ENCODE measurements at places on chromosomes 13 and 19. TPM values are rescaled to one million over a fixed set of nuclear protein-coding genes. Genes with fewer than 3 reads are reported as not detected.

GRCh38 chr19:3664879-3665642 is 35.2 kb downstream of the PIP5K1C start:
- DNase-seq = no peak

- DNase-seq = no peak
Measured at GRCh38 chr19:49880162-49880869, 2.8 kb downstream of the TBC1D17 start.

- DNase-seq = no peak
Measured at GRCh38 chr13:98033277-98034247, 80.1 kb downstream of the IPO5 start.

- no peak for DNase-seq
Measured at GRCh38 chr13:110121422-110122083, 185.4 kb downstream of the COL4A1 start.

DNA sequence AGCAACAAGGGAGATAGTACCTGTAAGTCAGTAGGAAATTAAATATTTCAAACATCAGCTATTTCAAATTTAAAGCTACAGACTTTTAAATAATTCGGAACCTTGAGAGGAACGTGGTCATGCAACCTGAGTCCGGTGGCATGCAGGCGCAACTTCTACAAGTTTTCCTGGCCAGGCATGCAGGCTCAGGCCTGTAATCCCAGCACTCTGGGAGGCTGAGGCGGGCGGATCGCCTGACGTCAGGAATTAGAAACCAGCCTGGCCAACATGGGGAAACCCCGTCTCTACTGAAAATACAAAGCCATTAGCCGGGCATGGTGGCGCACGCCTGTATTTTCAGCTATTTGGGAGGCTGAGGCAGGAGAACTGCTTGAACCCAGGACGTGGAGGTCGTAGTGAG is 2.2 kb upstream of the ZNF701 start:
- no peak for DNase-seq

DNA sequence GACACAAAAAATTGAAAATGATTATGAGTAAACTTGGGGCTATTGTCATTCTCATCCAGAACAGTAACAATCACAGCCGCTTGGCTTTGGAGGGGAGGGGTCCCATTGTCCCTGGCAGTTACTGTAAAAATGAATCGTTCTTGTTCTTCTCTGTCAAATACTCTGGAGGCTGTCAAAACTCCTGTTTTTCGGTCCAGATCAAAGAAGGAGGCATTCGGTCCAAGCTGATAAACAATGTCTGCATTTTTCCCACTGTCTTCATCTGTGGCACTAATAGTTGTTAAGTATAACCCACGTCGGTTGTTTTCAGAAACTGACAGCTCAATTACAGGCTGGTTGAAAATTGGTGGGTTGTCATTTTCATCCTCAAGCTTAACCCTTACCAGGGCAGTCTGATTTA is 3.4 kb downstream of the PCDH9 start:
- no peak for DNase-seq

DNA sequence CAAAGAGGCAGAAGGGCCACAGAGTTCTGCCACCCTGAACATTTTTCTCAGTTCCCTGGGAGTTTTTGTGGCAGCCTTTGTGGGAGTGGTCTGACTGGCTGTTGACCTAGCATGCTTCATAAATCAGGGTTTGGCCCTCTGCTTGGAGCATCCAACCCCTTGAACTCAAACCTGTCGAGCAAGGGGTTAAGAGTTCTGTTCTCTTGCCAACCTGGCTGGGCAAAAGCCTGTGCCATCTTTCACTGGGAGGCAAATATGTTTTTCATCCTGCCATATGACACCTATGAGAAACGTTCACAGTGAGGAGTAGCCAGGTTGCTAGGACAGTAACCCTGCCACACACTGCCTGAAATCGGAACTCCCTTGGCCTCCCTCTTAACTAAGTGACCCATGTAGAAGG is 7.7 kb upstream of the TEX26 start:
- DNase-seq = no peak

Gene FPR2
- total RNA-seq = not detected

Gene VMAC
- total RNA-seq = 3.2 TPM

Data from activated CD4-positive, alpha-beta T cell treated with anti-CD3 and anti-CD28 coated beads, Interleukin-2, amount 10 ng/mL, durations not matched to agents 24 days and 14 days (primary cell).